NCI-H2081 treated with DMSO at 0.1 percent for 48 hours (cell line): ENCODE measurements at places on chromosomes 2 and 18.
A peak's percentile ranks its signal among the peaks of the same experiment; 100 is the strongest.

DNA sequence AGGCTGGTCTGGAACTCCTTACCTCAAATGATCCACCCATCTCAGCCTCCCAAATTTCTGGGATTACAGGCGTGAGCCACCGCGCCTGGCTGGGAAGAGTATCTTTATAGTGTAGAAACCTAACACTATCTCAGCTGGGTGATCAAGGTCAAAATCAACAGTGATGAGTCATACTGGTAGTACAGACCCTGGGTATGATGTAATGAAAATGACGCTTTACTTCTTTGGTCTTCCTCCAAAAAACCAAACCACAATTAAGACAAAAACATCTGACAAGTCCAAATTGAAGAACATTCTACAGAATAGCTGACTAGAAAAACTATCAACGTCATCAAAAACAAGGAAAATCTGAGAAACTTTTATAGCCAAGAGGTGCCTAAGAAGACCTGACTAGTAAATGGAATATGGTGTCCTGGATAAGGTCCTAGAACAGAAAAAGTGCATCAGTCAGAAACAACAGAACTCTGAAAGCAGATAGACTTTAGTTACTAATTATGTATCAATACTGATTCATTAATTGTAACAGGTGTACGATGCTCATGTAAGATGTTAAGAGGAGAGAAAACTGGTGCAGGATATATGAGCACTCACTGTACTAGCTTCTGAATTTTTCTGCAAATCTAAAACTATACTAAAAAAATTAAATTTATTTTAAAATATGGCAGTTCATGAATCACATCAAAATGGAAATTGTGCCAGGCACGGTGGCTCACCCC lies 25.4 kb downstream of the PDCL3 start:
- no peak for DNase-seq

DNA sequence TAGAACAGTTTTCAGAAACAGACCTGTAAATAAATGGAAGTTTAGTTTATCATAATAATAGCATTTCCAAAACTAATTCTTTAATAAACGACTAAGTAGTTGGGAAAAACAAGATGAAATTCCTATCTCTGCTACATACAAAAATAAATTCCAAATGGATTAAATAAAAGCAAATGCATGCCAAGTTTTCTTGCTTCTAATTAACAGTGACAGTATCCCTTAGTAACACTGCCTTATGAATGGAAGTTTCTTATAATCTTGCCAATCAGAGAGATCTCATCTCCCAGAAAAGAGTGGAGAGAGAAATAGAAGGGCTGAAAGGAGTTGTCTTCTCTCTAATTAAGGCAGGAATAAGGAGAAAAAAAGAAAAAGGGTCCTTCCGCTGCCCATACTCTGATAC lies 133.9 kb downstream of the GFPT1 start:
- DNase-seq, result no peak

DNA sequence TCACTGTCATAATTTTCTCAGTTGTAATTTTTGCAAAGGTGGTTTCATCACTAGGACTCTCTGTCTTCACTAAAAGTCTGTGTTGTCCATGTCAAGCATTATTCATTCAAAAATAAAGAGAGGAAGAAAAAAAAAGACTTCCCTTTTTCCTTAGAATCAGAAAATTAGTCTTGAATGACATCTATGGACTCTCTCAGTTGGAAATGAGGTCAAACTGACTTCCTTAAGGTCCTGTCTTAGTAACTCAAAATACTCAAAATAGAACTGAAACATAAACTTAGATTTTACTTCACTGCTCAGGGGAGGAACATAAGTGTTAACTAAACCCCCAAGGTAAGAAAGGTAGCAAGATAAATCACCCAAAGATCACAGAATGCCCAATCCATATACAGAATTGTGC lies 2.2 kb upstream of the ZNF407 start:
- DNase-seq, result no peak

GRCh38 chr2:53969285-53969967 lies 1.4 kb downstream of the PSME4 start:
- DNase-seq, result peak; percentile 3

- no peak for DNase-seq
Measured at GRCh38 chr2:45726188-45726587, 74.7 kb downstream of the PRKCE start.

GRCh38 chr18:74832999-74833398 lies 235.3 kb downstream of the ZNF407 start:
- no peak for DNase-seq

DNA sequence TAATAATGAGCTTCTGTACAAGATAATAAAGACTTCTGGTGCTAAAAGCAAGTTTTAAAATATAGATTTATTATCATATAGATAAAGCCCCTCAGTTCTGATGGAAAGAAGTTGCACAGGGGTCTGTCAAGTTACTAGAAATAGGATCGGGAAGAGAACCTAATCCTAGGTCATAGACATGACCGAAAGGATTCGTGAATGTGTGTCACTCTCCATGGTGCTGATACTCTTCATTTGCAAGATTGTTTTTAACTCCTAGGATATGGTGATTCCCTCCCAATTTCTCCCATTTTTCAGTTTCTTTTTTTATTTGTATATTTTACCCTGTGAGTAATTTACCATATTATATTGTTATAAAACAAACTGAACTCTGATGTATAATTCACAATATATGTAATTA lies 58.9 kb upstream of the CTNNA2 start:
- no peak for DNase-seq

GRCh38 chr2:234025466-234025865 lies 25.0 kb upstream of the SPP2 start:
- DNase-seq, result no peak

GRCh38 chr2:85788603-85789002 lies 34.8 kb downstream of the ATOH8 start:
- no peak for DNase-seq

DNA sequence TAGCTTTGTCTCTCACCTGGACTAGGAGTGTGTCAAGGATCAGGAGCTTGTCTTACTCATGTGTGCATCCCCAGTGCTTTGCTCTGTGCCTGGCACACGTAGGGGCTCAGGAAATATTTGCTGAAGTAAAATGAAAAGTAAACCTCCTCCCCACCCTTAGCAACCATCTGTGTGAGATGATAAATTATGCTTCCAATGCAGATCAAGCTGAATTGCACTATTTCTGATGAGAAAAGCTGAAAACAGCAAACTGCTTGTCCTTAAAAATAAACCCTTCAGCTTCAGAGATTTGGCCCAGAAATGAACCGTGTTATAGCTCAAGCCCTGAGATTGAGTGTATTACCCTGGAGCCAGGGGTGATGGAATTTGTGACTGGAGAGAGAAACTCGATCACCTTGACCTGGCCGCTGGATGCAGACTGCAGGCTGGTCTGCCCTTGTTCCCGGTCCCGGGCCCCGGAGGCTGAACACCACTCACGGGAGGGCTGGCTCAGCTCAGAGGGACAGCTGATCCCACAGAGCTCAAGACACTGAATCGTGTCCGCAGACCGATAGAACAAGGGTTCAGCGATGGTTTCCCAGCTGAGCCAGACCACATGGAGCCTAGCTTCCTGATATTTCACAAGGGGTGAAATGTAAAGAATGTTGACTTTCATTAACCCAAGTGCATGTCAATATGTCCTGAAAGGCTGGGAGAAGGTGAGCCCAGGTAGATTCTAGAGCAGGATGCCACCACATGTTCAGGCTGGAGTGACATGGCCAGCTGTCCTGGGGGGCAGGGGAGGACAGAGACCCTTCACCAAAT lies 50.5 kb downstream of the DDX1 start:
- no peak for DNase-seq

- DNase-seq, result no peak
Measured at GRCh38 chr18:26493021-26493420, 55.3 kb downstream of the KCTD1 start.

GRCh38 chr18:63366213-63367052 lies 573 bp downstream of the KDSR start:
- DNase-seq, result no peak

- no peak for DNase-seq
Measured at GRCh38 chr2:102096103-102096502, 46.4 kb upstream of the IL1R1 start.
